ENCODE measurements at places on chromosomes 7 and 10.

GRCh38 chr7:20197837-20198236 is 19.3 kb downstream of the MACC1 start:
- no peak for DNase-seq

GRCh38 chr10:68496072-68496471 is 24.3 kb upstream of the DNA2 start:
- DNase-seq: no peak

DNA sequence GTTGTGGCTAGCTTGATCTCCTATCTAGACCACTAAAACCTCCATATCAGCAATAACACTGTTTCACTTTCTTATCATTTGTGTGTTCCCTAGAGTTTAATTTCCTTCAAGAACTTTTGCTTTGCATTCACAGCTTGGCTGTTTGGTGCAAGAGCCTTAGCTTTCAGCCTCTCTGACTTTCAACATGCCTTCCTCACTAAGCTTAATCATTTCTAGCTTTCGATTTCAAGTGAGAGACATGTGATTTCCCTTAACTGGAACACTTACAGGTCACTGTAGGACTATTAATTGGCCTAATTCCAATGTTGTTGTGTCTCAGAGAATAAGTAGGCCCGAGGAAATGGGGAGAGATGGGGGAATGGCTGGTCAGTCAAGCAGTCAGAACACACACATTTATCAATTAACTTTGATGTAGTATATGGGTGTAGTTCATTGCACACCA is 10.6 kb upstream of the BPGM start:
- no peak for DNase-seq

GRCh38 chr7:30789334-30789711 is 18.1 kb downstream of the MINDY4 start:
- no peak for DNase-seq

DNA sequence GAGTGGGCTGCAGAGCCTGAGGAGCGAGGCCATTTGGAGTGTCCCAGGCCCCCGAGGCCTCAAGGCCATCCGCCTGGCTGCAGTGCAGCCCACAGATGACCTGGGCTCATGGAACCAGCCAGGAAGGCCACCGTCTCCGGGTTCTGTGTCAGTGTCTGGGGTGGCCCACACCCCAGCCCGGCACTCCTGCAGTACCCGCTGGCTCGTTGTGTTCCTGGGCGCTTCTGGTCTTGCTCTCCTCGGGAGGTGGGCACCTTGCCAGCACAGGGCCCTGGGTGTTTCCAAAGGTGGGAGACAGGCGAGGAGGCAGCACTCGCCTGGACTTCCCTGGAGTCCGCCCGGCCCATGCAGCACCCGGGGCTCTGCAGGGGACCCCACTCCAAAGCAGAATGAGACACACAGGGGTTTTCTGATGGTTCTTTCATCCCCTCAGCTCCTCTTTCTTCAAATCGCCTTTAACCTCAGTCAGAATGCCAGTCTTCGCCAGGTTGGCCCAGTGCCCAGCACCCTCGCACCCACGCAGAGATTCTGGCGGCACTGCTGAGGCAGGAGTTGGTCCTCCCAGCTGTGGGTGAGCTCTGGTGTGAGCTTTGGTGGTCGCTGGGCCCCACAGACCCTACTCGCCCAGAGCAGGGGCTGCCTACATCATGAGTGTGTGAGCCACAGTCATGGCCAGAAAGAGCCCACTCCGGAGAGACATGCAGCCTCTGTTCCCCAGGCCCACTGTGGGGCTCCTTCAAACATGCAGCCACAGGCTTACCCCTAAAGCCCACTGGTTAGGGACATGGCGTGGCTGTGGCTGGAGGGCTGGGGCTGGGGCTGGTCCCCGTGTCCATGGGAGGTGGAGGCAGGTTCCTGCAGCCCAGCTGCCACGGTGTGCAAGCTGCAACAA is 155.7 kb downstream of the EBF3 start:
- no peak for DNase-seq

DNA sequence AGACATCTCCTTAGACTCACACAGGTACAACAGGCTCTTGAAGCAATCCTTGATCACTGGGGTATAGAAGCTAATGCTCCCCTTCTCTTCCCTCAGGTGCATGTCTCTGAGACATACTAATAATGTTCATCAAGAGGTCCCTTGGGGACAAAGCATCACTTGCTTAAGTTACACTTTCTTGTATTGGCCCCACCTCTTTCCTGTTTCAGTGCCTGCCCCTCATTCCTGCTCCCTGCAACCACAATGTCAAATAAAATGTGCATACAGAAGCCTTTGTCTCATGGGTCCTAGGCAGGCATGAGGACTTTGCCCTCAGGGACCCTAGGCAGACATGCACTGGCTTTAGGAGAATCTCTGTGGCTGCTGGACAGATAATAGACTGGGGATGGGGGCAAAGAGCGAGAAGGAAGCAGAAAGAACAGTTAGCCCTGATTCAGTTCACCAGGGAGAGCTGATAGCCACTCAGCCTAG is 175.0 kb upstream of the NPY start:
- DNase-seq: no peak

DNA sequence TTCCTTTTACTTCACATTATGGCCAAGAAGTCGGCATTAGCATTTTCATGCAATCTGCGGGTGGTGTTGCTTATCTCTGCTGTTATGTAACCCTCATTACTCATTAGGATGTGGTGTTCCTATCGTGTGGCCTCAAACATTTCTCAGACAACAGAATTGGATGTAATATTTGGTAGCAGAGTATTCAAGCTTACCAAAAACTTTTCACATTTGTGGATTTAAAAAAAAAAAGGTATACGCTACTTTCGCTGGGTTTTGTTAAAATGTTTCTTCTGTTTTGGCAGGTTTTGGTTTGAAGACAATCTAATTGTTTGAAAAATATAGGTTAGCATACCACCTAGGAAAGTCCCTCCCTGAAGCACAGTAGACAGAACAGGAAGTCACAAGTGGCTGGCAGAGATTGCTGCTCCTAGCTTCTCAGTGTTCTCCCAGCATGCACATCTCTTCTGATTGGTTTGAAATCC is 128.8 kb downstream of the GATA3 start:
- no peak for DNase-seq

DNA sequence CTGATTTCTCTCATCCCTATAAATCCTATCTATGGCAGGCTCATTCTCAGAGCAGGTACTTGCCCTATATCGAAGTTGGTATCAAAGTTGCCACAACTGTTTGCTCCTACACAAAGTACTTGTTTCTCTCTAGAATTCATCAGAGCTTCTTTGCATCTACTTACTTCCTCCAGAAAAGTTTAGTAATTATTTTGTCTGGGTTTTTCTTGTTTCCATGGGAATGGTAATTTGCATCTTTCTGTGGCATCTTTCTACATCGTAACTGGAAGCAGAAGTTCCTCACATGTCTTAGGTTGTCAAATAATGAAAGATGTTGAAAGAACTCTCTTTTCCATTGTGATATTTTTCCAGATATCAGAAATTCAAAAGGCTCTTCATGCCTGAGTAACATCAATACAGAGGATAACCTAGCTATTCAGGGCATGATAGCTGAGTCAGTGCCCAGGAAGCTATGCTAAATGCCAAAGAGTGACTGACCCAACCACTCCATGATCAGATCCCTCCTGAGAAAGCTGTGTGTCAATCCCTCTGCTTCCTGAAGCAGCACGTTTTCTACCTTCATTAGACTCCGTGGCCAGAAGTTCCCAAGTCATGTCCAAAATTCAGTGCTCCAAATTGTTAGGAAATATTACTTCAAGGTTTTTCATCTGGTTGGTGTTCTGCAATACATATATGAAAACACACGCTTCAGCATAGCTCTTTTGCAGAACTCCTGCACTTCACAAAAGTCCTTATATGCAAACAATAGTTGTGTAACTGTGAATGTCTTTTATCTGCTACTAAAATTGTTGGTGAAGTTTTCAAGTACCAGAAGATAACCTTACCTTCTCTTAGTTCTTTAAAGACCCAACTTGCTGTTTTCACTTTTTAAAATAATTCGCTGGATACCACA is 216.5 kb downstream of the VTI1A start:
- DNase-seq: no peak

GRCh38 chr7:45146531-45147379 is 10.8 kb upstream of the RAMP3 start:
- no peak for DNase-seq

DNA sequence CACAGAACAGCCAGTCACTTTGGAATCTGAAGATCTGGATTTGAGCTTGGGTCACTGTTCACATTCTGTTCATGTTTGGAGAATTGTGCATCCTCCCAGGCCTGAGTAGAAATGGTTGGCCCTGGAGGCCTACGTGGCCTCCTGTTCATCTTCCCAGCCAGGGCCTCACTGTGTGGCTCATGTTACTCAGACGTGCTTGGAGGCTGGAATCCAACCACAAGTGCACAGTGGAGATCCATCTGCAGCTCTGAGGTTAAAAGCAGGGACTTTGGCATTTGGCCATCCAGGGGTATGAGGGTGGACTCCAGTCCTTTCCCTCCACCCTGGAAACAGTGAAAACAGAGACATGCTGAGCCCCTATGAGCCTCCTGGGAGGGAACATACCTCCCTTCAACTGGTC is 709.0 kb upstream of the IGFBP3 start:
- DNase-seq: no peak

GRCh38 chr10:106267591-106267990 is 896.9 kb downstream of the SORCS1 start:
- DNase-seq: no peak

DNA sequence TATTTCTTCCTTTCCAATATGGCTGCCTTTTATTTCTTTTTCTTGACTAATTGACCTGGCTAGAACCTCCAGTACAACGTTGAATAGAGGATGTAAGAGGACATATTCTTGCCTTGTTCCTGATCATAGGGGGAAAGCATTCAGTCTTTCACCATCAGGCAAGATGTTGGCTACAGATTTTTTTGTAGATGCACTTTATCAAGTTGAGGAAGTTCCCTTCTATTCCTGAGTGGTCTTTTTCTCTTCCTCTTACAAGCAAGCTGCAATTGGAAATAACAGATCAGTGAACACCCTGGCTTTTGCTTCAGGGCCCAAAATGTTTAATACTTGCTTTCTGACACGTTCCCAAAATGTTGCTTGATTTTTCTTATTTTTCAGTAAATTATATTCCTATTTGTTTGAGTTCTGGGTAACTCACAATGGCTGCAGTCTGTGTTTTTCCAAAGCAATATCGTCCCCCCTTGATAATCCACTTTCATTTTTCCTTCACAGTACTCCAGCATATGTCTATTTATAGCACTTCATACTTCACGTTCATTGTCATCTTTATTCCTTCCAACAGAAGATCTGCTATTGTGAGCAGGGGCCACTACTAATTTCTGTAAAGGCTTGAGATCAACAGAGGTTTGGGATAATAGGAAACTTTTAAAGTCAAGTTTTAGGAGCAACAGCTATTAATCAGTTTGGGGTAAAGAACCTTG is 11.7 kb downstream of the CPEB3 start:
- DNase-seq: no peak
